ENCODE measurements at places on chromosomes 1 and 21.
A peak's percentile ranks its signal among the peaks of the same experiment; 100 is the strongest.

GRCh38 chr1:235950318-235950717 lies 83.6 kb upstream of the LYST start:
- no peak for DNase-seq

DNA sequence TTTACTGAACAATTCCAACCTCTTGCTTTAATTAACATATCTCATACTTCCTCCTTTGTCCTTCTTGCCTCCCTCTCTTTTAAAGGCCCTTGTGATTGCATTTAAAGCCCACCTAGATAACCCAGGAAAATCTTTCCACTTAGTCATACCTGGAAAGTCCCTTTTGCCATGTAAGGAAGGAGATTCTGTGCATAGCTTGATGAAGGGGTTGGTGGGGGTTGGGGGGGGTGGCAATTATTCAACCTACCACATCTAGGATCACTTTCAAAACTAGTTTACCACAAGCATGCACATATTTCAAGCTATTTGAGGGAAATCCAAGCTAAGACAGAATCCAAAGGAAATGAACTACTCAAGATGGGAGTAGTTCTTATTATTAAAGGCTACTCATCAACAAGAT lies 249.1 kb upstream of the PTBP2 start:
- no peak for DNase-seq

GRCh38 chr21:15774590-15774989 lies 44.8 kb downstream of the USP25 start:
- DNase-seq = no peak

DNA sequence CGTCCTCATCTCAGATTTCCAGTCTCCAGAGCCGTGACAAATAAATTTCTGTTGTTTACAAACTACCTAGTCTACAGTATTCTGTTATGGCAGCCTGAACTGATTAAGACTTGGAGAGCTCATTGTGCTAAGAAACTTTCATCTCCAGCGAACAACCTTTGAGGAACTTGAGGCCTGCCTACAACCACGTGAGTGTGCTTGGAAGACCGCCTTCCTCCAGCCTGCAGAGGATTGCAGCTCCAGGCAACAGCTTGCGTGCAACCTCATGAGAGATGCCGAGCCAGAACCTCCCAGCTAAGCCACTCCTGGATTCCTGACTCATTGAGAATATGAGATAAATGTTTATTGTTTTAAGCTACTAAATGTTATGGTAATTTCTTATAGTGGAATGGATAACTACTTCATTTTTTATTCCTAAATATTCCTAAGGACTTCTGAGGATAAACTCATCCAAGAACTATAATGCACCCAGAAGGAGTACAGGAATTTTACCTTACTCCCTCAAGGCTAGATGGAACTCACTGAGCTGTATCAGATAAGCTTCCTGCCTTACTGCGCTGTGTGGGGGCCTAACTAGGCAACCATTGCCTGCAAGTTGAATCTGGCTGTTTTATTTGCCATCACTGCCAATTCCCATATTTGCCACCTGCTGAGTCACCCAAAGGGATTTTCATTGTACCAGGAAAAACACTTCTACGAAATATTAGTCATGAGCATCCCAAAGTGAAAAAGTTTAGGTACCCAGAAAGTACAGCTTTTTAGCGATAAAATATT lies 17.6 kb downstream of the FAM177B start:
- DNase-seq = peak; percentile 31

DNA sequence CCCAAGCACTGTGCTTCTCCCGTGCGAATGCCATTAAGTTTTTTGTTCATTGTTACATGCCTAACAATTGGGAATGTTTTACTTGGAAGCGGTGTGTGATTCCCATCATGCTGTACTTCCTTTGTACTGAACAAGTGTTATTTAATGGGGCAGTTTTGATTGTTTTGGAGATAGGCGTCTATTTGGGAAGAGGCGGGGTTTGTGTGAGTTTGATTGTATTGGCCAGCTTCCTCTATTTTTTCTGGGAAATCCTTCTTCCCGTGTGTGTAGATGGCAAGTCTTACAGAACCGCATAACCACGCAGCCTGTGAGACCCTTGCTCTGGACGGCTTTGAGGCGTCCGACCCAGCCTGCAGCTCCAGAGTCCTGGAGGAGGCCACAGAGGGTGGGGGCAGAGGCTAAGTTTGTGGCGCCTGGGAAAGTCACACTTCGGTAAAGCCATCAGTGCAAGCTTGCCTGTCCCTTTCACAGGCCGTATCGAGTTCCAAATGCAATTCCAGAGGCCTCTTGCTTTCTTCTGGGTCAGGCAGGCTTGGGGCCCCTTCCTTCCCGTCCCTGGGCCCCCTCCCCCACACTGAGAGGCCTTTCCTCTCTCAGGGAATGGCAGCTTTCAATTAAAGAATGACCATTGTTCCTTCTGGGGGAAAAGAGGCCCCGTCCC lies 210.3 kb downstream of the TOMM20 start:
- DNase-seq = peak; percentile 17

- DNase-seq = peak; percentile 31
Measured at GRCh38 chr1:67618285-67619018, 66.5 kb upstream of the GADD45A start.

GRCh38 chr21:14275702-14276205 lies 59.8 kb downstream of the RBM11 start:
- no peak for DNase-seq

GRCh38 chr1:224458296-224458695 lies 23.7 kb upstream of the WDR26 start:
- no peak for DNase-seq

DNA sequence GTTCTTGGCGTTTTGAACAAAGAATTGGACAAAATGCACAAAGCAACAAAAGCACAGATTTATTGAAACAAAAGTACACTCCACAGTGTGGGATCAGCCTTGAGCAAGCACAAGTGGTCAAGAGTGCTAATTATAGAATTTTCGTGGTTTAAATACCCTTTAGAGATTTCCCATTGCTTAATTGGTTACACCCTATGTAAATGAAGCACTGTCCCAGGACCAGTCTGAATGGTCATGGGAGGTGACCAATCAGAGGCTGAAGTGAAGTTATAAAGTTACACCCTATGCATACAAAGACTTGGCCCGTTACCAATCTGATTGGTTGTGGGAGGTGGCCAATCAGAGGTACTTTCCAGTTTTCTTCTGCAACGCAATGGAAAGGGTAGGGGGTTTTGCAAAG lies 223.6 kb downstream of the CENPF start:
- DNase-seq = no peak

Data from transverse colon (tissue), 4 donors.